ENCODE measurements at places on chromosomes 7 and 10. TPM values are rescaled to one million over a fixed set of nuclear protein-coding genes. Genes with fewer than 3 reads are reported as not detected.

CALY gene
- total RNA-seq: not detected

ATP5MK gene
- 471 TPM for total RNA-seq

GPR37 gene
- total RNA-seq: 18.4 TPM

ZMYND11 gene
- total RNA-seq: 38.2 TPM

MSS51 gene
- 0.40 TPM for total RNA-seq

NRG3 gene
- total RNA-seq: 4.6 TPM

KLF14 gene
- total RNA-seq: 0.69 TPM

LLCFC1 gene
- total RNA-seq: not detected

PON1 gene
- 0.16 TPM for total RNA-seq

CACNA2D1 gene
- 11.1 TPM for total RNA-seq

PTPRN2 gene
- total RNA-seq: not detected

LRIT1 gene
- total RNA-seq: not detected

MKX gene
- total RNA-seq: not detected

OR2A12 gene
- total RNA-seq: not detected

KCNH2 gene
- total RNA-seq: 0.05 TPM

FAM171A1 gene
- total RNA-seq: 5.2 TPM

HOXA13 gene
- total RNA-seq: 2.0 TPM

RAB19 gene
- total RNA-seq: not detected

SFTPA1 gene
- total RNA-seq: not detected

ADCYAP1R1 gene
- not detected for total RNA-seq

CCDC172 gene
- not detected for total RNA-seq

ITGA8 gene
- not detected for total RNA-seq

AS3MT gene
- total RNA-seq: 0.21 TPM

SPDYE6 gene
- total RNA-seq: not detected

EVX1 gene
- not detected for total RNA-seq

DYDC2 gene
- total RNA-seq: 0.16 TPM

PSMA2 gene
- 176 TPM for total RNA-seq

ELOVL3 gene
- 0.58 TPM for total RNA-seq

NCF1 gene
- not detected for total RNA-seq

FAM25C gene
- total RNA-seq: not detected

ITPRID1 gene
- total RNA-seq: not detected

ZNF736 gene
- total RNA-seq: 0.74 TPM

TEX36 gene
- not detected for total RNA-seq

SLC13A1 gene
- not detected for total RNA-seq

SORCS1 gene
- total RNA-seq: 6.4 TPM

AKR1B15 gene
- total RNA-seq: 0.08 TPM

BAMBI gene
- 288 TPM for total RNA-seq

ARID5B gene
- total RNA-seq: 17.1 TPM

NEBL gene
- under 0.01 TPM for total RNA-seq

CUZD1 gene
- total RNA-seq: not detected

FEZF1 gene
- 2.1 TPM for total RNA-seq

FAM237B gene
- total RNA-seq: not detected

CYP17A1 gene
- not detected for total RNA-seq

PLEKHS1 gene
- not detected for total RNA-seq

PON3 gene
- total RNA-seq: not detected

GPER1 gene
- 0.13 TPM for total RNA-seq

CNPY1 gene
- total RNA-seq: not detected

SUPV3L1 gene
- total RNA-seq: 24.8 TPM

C10orf62 gene
- total RNA-seq: not detected

WDR37 gene
- 7.6 TPM for total RNA-seq

HMX2 gene
- total RNA-seq: not detected

OPN1SW gene
- not detected for total RNA-seq

CD36 gene
- total RNA-seq: 35.2 TPM

GATA3 gene
- total RNA-seq: not detected

All from SK-MEL-5 (cell line).